Lower lobe of right lung (tissue), 2 donors: ENCODE measurements at places on chromosomes 13 and 19. TPM values are rescaled to one million over a fixed set of nuclear protein-coding genes. Genes with fewer than 3 reads are reported as not detected.

GRCh38 chr13:85724546-85725432, 74.4 kb downstream of the SLITRK6 start:
- no peak overlapping the region for H3K27ac ChIP-seq
- H3K27me3 ChIP-seq: no peaks in the 10 kb centered on the region
- H3K4me1 ChIP-seq: no peaks in the 10 kb centered on the region
- H3K36me3 ChIP-seq: no peaks in the 10 kb centered on the region
- no peak overlapping the region for H3K4me3 ChIP-seq
- no peak for DNase-seq

- no peak for DNase-seq
- no peak overlapping the region for H3K4me3 ChIP-seq
- no peak overlapping the region for H3K27ac ChIP-seq
- H3K27me3 ChIP-seq: no peaks in the 10 kb centered on the region
These were observed 10.4 kb downstream of the UPF1 start for GRCh38 chr19:18842166-18842565.

Gene ZNF729
- total RNA-seq: not detected

Gene PODNL1
- total RNA-seq: 2.7 TPM

GRCh38 chr13:73169971-73170370, 111.2 kb downstream of the KLF5 start:
- H3K4me3 ChIP-seq: no peak overlapping the region
- H3K27me3 ChIP-seq: no peaks in the 10 kb centered on the region
- H3K4me1 ChIP-seq: no peaks in the 10 kb centered on the region
- H3K27ac ChIP-seq: no peak overlapping the region
- no peak for DNase-seq

Gene CEACAM7
- not detected for total RNA-seq
